ENCODE measurements at places on chromosomes 1 and 21.

GRCh38 chr1:156896490-156897033 is 3.0 kb downstream of the PEAR1 start:
- no peak for DNase-seq

DNA sequence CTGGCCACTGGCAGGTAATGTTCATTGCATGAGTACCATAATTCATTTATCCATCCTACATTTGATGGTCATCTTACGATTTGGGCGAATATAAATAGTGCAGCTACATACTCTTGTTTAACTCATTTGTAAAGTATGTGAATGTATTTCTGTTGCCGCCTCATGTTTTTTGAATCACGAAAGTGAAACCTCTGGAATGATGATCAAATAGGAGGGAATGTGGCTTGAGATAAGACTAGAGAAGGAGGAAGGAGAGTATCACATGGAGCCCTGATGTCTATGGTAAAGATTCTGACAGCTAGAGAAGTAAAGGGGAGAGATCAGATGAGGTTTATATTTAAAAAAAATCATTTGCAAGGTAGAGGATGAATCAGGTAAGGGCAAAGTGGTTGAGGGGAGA is 8.0 kb downstream of the MRPS14 start:
- no peak for DNase-seq

DNA sequence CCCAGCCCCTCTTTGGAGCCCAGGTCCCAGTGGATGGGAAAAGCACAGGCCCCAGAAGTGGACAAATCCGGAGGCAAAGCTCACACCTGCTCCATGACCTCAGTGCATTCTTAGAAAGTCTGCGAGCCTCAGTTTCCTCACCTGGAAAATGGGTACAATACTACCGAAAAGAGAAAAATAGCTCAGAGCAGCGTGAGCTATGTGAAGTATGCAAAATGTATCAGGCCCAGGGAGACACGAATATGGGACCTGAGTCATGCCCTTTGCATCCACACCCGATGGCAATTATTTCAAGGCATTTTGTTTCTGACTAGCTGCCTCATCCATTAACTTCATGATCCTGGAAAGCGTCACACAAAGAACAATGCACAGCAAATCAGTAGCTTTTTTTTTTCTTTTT is 9.2 kb downstream of the ALDH4A1 start:
- no peak for DNase-seq

GRCh38 chr1:9716404-9717192 is 65.1 kb downstream of the PIK3CD start:
- no peak for DNase-seq

DNA sequence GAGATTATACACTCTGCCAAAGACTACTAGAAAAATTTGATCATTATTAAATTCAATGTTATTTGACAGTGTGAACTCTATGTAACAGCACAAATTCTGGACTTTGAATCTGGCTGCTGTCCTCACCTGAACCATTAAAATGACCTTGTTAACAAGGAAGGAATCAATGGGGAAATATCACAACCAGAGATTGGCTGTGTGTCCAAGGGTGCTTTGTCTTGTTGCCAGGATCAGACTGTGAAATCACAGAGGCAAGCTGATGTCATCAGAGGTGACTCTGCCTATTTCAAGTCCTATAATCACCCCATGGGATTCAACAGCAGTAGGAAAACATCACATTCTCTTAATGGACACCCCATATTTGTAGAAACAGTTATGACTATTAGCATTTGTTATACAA is 46.8 kb downstream of the ADAMTS5 start:
- no peak for DNase-seq

DNA sequence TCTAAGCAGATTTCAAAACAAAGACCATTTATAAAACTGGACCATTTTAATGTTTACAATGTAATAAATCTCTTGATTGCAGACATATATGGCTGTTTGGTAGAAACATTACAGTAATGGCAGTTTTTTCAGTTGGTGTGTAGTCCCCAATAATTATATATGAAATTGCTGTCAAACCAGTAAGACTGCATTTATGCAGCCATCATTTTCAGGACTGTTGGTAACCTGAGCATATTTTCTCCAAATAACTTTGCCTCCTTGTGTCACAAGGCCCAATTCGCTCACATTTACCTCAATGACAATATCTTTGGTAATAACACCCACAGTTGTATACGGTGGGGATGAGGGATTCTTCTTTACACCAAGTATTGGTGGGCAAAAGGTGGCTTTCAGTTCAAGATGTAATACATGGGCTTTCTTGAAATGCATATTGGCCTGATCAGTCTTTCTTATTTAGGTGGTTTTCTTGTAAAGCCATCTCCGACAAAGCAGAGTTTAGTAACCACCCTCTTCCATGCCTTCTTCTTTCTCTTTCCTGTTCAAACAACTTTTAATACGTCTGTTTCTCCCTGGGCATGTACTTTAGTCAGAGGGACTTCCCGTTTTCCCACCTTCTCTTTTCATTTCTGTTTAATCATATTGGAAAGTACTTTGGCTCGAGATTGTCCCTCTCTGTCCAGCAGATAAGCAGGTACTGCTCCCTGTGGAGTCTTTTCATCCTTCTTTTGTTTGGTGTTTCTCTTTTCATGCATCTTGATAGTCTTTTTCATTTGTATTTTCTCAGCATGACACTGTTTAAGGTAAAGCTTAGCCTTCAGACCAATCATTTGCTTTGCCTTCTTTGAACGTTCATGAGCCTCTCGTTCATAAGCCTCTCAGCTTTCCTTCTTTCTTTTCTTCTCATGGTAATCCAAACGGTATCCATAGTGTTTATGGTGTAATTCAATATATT is 30.4 kb downstream of the ATP2B4 start:
- no peak for DNase-seq

DNA sequence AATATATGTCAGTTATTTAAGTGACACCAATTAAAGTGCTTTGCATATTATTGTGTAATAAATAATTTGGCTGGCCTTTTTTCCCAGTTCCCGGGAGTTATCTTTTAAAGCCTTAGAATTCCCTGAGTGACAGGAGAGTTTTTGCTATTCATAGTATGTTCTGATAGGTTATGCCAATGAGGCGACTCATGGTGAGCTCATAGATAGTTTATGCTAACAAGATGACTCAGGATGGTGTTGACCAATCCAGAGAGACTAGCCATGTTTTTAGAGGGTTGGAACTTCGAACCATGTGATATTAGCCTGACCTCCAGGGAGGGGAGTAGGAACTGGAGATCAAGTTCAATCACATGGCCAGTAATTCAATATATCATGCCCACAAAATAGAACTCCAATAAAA is 310.8 kb downstream of the USP25 start:
- no peak for DNase-seq

DNA sequence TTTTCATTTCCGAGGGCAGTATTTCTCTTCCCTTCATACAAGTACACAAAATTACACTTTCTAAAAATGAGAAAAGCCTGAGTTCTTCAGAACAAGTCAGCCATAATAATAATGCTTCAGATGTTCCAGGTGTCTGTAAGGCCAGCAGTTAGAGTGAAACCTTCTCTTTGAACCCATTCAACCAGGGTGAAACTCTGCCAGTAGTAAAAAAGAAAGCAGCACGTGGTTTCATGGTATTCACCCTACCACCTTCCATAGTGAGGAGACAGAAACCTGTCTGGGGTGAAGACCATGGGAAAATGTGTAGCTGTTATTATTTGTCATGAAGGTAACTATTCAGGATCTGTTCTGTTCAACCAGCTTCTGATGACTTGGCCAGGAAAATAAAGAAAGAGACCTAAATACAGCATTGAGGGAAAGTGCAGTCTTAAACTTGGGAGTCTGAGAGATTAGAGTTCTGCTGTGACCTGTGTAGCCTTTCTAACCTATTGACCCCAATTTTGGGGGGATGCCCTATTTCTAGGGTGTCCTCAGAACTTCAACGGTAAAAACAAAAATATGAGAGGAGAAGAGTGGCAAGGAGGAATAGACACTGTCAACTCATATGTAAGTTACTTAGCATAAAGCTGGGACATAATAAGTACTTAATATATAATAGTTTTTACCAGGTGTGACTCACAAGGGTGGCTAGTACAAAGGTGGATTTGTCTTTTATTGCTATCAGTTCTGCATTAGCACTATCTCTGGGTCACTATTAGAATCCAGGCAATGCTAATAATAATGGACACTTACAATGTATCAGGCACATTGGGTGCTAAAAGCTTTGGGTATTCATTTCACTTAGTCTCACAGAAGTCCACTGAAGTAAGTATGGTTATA is 70.0 kb upstream of the TNFSF4 start:
- no peak for DNase-seq

DNA sequence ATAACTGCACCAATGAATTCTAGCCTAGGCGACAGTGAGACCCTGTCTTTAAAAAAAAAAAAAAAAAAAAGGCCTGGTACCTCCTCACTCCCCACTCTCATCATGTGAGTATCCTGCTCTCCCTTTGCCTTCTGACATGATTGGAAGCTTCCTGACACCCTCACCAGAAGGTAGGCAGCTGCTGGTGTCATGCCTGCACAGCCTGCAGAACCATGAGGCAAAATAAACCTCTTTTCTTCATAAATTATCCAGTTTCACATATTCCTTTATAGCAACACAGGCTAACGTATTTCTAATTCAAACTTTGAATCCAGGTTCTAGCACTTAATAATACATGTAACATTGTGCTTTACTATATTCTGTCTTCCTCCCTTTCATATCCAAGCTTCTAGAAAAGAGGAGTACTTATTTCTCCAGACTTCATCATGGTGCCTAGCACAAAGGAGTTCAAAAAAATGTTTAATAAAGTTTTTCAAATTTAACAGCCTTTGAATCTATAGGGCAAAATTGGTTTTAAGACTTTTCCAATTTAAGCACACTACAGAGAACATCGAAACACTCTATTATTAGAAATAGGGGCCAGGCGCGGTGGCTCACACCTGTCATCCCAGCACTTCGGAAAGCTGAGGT is 5.6 kb downstream of the AHCTF1 start:
- no peak for DNase-seq

GRCh38 chr1:11519629-11520031 is 40.7 kb downstream of the DISP3 start:
- no peak for DNase-seq

DNA sequence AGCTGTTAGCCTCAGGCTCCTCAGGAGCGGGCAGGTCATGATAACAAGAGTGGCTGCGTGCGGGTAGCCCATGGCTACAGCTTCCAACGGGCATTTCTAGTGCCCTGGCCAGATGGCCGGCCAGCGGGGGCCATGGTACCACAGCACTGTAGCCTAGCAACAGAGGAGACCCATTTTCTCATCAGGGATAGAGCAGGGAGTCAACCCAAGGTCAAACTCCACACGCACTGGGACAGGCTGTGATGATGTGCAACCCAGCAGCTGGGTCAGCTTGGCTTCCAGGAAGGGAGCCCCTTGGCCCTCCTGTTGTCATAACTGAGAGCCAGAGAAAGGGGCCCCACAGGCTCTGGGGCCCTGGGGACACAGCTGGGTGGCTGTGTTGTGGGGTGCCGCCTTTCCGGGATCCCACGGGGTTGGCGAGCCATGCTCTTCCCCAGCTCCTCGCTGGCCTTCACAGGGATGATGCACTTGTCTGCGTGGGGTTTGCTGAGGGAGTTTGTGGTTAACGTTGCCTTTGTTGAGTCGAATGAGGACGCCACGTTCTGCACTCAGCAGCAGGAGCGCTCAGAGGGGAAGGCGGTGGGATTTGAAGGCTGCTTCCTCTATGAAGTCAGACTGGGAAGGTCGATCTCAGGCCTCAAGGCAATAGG is 46.3 kb downstream of the COL18A1 start:
- DNase-seq: no peak

DNA sequence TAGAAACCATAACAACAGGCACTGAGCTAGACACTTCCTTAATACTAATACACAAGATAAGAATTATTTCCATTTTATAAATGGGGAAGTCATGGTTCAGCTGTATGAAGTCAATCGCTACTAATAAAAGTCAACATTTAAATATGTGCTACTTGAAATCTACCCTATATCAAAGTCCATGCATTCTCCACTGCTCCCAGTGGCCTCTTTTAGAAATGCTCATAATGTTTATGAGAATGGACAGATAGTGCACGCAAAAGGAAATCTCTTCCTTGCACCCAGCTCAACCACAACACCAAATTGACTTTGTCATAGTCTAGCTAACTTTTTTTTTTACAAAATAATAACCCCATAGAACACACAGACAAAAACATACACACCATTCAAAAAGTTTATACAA is 281.7 kb upstream of the CXADR start:
- DNase-seq: no peak

DNA sequence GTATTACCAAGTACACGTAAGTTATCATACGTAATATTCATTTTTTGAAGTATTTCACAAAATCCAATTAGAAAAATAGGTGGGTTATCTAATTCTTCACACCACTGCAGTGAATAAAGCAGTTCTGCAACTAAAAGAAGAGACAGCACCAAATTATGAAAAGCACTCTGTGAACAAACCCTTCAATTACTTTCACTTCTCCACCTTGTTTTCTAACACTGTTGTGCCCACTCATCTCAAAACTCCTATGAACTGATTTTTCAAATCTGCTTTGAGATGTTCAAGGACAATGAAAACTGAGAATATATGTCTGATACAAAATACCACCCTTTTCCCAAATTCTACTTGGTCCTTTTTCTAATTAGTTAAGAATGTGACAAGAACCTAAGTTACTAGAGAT is 39.4 kb downstream of the LTN1 start:
- DNase-seq: no peak

GRCh38 chr1:61539720-61540462 is 185.1 kb downstream of the TM2D1 start:
- no peak for DNase-seq

DNA sequence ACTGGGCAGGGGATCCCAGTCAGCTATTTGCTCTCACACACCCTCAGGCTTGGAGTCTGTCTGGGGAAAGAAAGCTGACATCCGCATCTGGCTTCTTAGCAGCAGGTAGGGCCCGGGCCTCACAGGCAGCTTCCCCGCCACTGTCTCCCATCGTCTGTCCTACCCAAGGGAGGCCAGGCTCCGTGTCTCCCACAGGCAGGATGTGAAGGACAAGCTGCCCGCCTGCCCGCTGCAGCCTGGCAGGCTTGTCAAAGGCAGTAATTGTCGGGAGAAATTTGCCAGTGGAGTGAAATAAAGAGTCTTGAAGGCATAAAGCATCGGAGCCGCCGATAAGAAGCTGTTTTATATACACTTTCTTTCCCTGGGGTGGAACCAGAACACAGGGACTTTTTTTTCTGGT is 44.0 kb upstream of the DISP3 start:
- no peak for DNase-seq
